T-helper 1 cell (primary cell): ENCODE measurements at places on chromosomes 3 and 15.

DNA sequence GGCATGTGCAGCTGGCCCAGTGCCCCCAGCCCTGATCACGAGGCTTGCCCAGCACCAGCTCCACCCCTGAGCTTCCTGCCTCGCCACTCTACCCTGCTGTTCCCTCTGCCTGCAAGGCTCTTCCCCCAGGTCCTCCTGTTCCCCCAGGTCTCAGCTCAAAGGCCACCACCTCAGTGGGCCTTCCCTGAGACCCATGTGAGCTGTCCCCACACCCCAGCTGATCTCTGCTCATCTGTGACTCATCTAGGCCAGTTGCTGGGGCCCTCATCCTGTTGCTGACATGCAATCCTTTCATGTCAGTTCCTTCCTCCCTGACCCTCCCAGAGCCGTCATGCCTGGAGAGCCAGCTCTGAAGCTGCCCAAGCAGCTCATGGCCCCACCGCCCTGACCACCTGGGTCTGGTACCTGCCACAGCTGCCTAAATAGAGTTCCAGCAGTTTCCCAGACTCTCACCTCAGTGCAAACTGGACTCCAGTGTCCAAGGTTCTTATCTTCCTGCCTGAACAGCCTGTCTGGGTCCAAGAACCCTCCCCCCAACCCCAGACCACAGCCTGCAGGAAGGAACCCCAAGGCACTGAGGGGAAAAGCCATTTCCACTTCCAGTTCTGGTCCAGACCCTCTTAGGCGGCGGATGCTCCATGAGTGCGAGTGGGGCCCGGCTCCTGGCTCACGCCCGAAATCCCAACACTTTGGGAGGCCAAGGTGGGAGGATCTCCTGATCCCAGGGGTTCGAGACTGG is 116.6 kb upstream of the IQSEC1 start:
- DNase-seq = no peak

DNA sequence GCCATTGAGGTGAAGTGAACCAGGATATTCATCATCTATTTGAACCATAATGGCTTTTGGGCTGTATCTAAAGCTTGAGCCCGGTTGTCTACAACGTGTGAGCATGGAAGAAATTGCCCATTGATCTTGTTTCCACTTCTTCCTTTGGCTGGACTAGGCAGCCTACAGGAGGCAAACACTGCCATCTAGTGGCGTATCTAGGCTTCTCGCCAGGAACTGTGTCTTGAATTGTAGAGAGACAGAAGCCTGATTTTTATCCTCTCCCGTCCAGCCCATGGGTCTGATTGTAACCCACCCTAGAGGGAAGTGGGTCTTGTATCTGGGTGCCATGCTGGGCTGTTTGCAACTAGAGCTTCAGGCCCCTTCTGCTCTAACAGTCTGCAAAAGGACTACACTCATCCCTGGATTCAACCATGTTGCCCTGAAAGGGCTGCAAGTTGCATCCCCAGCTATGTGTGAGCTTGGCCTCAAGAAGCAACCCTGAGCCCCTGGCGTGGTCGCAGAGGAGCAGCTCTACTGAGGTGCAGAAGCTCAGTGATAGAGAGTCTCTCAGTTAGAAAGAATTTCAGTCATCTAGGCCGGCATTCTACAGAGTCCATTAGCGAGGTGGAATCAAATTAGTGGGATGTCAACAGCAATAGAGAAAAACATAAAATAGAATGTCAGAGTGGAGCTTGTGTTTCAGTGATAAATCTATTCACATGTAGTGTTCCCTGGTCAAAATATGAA is 170.2 kb upstream of the UMPS start:
- DNase-seq = peak; percentile 51

GRCh38 chr3:16513141-16514020 is at the start of gene RFTN1:
TSS of gene RFTN1 (minus strand) at chr3:16513699. CDS start at chr3:16493869, 19,830 bp downstream.
- peak; percentile 17 for DNase-seq

DNA sequence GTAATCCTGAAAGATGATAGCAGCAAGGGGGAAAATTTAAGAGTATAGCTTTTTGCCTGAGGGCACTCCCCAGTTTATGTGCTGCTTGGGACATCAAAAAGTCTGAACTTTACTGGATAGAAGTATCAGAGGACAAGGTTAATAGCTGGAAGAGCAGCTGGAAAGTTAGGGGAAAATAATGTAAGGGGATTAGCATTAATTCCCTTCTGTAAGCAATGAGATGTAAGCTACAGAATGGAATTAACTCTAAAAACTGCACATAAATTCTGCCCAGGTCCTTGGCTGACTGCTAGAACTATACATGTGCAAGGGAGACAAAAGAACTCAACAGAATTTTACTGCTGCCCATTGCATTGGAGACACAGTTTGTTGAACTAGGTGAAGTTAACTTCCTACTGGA is 55.6 kb downstream of the ATP11B start:
- no peak for DNase-seq

DNA sequence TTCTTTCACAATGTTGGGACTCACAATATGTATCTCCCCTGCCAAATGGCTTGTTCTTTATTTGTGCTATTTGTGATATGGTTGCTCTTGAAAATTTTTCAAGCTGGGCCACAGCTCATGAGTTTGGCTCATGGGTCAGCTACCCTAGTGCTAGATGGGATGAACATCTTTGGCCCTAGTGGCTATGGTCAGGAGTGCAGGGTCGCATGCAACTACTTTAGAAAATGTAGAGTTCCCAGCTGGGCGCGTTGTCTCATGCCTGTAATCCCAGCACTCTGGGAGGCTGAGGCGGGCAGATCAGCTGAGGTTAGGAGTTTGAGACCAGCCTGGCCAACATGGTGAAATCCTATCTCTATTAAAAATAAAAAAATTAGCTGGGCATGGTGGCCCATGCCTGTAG is 55.8 kb downstream of the POLR2M start:
- no peak for DNase-seq

DNA sequence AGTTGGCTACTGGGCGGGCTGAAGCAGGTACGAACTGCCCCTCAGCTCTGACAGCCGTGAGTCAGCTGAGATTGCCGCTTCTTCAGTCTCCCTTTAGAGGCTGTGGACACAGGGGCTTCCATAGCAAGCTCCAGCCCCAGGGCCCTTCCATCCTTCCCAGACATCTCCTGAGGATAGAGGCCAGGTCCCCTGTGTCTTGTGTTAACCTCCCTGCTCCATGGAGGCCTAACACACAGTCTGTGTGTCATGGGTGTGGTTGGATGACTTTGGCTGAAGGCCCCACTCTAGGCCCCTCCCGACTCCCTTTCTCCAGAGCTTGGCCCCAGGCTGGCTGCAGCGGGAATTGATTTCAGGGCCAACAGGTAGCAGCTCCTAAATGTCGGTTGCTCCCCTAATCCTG is 116.1 kb upstream of the TLE3 start:
- DNase-seq = no peak

GRCh38 chr3:118863731-118864322 is 170.8 kb downstream of the IGSF11 start:
- DNase-seq = no peak

GRCh38 chr15:66225656-66226274 is 27.8 kb downstream of the MEGF11 start:
- no peak for DNase-seq

DNA sequence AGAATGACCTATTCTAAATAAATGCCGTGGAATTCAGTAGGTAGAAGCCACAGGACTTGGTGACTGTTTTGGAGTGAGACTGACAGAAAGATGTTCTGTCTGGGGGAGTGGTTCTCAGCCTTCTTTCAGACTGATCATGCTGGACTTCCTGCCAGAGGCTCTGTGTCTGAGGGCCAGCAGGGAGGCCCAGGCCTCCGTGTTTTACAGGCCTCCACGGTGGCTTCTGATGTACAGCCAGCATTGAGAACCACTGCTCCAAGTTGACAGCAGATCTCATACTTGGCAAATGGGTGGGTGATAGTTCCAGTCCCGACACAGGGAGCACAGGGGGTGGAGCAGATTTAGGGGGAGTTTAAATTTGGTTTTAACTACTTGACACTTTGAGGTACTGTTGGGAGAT is 6.7 kb upstream of the PIGZ start:
- no peak for DNase-seq

DNA sequence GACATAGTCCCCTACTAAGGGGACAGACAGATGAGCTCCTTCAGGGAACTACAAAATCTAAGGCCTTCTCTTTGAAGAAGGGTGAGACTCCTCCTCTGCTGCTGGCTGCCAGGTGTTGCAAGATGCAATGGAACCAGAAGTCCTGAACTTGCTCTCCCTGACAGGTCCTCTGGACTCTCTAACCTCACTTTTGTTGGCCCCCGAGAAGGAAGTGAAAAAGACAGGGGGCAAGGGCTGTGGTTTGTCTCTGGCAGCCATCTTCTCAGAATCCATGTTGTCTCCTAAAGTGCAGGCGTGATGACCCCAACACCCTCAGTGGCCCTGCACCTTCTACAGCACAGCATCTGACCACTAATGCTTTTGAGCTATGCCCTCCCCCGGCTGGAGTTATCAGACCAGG is 292.5 kb downstream of the CHST2 start:
- DNase-seq = no peak

GRCh38 chr15:47725906-47726305 is 8.6 kb downstream of the SEMA6D start:
- DNase-seq = no peak

DNA sequence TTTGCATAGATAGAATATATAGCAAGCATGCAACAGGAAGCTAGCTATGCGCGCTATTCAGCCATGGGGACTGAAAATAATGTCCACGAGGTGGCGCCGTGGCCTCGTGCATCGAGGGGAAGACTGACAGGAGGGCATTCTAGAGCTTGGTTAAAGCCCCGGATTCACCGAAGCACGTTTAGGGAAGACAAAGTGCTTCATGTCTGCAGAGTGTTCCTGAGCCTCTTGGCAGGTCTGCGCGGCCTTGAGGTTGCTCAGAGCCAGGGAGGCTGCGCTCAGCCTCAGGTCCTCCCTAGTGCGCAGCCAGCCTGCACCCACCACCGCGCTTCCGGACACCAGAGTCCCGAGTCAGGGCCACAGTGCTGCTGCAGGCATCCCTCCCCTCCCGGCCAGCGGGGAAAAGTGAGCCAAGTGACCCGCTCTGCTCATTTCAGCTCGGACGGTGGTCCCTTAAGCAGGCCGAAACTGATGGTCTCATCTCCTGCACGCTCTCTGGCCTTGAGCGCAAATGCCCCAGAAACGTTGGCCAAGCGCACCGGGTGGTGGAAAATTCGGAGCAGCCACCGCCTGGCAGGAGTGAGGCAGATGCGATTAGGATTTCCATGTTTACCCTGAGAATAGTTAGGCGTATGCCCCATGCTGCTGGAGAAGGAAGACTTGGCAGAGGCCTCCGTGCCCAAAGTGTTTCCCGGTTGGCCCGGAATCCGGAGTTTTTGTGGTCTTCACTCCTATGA is 24.8 kb downstream of the GABRA5 start:
- DNase-seq = no peak

- no peak for DNase-seq
These were observed 11.7 kb downstream of the TRAIP start for GRCh38 chr3:49844464-49845183.

DNA sequence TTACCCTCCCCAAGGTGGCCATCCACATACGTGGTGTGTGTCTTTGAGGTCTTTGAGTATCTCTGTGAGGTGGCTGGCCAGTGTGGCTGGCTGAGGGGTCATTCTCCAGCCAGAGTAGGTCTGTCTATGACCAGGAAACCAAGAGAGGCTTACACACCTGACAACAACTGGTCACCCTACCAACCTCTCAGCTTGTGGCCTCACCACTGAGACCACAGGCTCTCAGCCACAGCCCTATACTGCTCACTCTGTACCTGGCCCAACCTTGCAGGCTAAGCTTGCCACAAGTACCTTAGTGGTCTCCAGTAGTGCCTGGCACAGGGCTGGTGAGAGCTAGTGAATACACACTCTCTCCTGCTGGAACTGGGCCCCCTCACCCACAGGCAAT is 5.1 kb downstream of the HEMK1 start:
- peak; percentile 63 for DNase-seq

- DNase-seq = no peak
These were observed 115.7 kb downstream of the SERPINI1 start for GRCh38 chr3:167851171-167851570.

- no peak for DNase-seq
These were observed 7.6 kb downstream of the GADL1 start for GRCh38 chr3:30886888-30887287.

- DNase-seq = no peak
These were observed 36.1 kb upstream of the PYDC2 start for GRCh38 chr3:191424881-191425280.

- DNase-seq = no peak
These were observed 360.5 kb upstream of the ALCAM start for GRCh38 chr3:105006164-105006563.
